Activated CD8-positive, alpha-beta memory T cell treated with anti-CD3 and anti-CD28 coated beads for 4 hours (primary cell): ENCODE measurements at places on chromosomes 1 and 21.

- no peak for DNase-seq
Observed at GRCh38 chr1:152013664-152014237, 20.1 kb upstream of the S100A10 start.

GRCh38 chr21:32190493-32191144 is 88.2 kb downstream of the MIS18A start:
- DNase-seq: no peak

DNA sequence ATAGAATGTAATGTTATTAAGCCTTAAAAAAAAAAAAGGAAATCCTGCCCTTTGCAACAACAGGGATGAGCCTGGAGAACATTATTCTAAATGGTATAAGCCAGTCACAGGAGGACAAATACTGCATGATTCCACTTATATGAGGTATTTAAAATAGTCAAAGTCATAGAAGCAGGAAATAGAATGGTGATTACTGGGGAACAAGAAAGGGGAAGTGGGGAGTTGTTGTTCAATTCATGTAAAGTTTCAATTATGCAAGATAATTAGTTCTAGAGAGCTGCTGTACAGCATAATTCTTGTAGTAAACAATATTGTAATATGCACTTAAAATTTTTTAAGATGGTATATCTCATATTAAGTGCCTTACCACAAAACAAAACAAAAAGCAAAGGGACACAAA is 13.2 kb downstream of the FCER1A start:
- no peak for DNase-seq

GRCh38 chr1:87799451-87799850 is 470.8 kb downstream of the LMO4 start:
- DNase-seq: no peak

- no peak for DNase-seq
Observed at GRCh38 chr1:2050461-2050792, 216 bp downstream of the PRKCZ start.

DNA sequence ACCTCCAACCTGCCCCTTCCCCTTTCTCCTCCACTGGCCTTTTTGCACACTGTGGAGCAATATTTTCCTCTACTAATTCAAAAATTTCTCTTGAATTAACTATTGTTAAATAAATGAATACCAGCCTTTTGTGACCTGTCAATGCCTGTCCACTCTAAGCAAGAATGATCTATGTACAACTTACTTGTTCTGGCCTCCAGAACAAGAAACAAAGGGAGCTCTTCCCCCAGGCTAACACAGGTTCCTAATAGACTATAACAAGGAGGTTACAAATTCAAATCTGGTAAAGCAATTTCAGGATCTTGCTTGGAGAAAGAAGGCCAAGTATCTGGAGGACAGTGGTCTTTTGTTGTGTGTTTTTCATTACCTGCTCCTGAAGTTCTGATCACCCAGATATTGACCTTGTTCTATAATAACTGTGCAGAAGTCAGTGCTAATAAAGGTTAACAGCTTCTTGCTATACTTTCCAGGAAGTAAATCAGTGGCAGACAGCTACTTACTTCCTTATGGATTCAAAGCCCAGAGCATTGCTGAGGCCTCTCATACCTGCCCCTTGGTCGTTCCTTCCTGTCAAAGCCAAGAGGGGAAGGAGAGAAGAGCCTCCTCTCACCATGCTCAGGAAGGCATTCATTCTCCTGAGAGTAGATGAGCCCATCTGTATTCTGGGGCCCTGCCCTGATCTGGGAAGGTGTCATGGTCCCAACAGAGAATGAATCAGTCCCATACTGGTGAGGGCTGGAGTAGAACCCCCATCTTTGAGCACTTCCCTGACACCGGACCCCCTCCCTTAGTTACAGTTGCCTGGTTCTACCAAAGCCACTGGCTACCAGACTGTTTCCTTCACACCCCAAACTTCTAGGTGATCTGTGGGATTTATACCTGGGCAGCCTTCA is 56.8 kb downstream of the DESI2 start:
- DNase-seq: no peak

- DNase-seq: no peak
Observed at GRCh38 chr1:36555041-36555440, 72.3 kb upstream of the CSF3R start.

- DNase-seq: no peak
Observed at GRCh38 chr1:33470495-33471012, 1.9 kb upstream of the ZSCAN20 start.

GRCh38 chr1:2135941-2136340 is 58.6 kb downstream of the FAAP20 start:
- no peak for DNase-seq
